Fibroblast of skin of back (primary cell): ENCODE measurements at places on chromosomes 3 and 15.
A peak's percentile ranks its signal among the peaks of the same experiment; 100 is the strongest.

DNA sequence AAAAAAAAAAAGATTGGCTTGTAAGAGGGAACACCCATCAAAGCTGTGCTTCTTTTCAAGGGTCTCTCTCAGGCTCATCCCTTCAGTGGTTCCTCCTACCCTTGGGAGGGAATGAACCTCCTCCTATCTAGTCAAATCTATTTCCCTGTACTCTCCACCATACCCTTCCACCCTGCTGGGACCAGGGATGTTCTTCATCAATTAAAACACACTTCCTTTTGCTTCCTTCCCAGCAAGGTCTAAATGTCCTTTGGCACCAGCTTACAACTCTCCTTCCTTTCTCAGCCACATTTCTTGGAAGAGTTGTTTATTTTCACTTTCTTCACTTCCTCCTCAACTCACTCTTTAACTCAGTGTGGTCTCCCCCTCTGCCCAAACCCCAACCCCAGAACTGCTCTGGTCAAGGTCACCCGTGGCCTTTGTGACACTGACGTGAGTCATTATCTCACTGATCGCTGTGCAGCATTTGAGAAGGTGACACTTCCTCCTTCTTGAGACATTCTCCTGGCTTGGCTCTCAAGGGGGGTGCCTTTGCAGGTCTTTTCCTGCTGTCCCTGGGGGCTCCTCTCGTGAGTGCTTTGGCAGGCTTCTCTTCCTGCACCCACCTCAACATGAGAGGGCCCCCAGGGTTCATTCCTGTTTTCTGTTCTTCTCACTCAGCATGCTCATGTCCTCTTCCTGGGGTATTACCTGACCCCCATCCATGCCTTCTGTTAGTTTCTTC is 210.5 kb upstream of the TLE3 start:
- no peak for DNase-seq

DNA sequence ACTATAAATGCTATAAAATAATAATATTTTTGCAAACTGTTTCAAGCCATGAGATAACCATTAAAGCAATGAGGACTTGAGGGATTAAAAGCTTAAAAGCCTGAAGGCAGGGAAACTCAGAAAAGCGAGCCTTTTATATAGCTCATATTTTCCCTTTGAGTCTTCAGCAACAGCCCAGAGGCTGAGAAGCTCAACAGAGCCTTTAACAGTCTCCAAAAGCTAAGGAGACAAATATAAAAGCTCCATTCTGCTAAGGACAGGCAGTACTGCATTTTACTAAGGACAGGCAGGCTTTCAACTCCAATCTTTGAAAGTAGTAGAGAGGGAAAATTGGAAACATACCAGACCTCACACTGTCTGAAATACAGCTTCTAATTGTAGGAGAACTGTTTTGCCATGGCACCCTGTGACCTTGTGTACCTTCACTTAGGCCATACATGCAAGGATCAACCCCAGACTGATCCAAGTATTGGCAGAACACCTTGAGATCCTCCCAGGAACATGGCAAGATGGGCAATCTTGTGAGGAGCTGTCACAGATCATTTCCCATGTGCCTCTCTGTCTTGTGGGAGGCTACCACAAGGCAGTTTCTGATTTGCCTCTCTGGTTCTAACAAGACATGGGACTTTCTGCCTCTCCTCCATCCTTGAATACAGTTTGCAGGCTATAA is 53.1 kb upstream of the ARNT2 start:
- no peak for DNase-seq

DNA sequence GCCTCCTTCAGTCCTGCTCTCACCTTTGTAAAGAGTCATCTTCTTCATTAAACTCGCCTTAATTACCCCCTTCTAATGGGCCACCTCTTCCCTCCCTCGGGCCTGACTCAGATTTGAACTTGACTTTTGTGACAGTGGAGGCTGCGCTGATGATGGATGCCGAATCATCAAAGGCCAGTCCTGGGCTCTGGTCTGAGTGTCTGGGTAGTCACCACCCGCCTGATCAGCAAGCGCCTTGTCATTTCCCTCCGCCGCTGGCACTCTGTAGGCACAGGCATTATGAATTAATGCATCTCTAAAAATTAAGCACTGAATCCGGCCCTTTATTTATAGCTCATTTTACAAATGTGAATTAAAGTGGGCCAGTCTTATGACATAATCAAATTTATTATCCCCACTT is 116.7 kb upstream of the PROK2 start:
- no peak for DNase-seq

GRCh38 chr3:136194409-136195257 is 1.5 kb downstream of the MSL2 start:
- peak; percentile 26 for DNase-seq

- peak; percentile 78 for DNase-seq
These were observed 14.9 kb downstream of the LIPH start for GRCh38 chr3:185537369-185537970.
